DMS79 treated with DMSO at 0.1 percent for 48 hours (cell line): ENCODE measurements at places on chromosomes 6 and 20.
A peak's percentile ranks its signal among the peaks of the same experiment; 100 is the strongest.

DNA sequence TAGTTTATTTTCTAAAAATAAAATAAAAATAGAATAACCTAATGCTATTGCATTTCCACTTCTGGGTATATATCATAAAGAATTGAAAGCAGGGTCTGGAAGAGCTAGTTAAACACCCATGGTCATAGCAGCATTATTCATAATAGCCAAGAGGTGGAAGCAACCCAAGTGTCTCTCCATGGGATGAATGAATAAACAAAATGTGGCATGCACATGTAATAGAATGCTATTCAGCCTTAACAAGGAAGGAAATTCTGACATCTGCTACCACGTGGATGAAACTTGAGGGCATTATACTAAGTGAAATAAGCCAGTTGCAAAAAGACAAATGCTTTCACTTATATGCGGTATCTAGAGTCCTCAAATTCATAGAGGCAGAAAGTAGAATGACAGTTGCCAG is 130.8 kb downstream of the TIAM2 start:
- no peak for DNase-seq

DNA sequence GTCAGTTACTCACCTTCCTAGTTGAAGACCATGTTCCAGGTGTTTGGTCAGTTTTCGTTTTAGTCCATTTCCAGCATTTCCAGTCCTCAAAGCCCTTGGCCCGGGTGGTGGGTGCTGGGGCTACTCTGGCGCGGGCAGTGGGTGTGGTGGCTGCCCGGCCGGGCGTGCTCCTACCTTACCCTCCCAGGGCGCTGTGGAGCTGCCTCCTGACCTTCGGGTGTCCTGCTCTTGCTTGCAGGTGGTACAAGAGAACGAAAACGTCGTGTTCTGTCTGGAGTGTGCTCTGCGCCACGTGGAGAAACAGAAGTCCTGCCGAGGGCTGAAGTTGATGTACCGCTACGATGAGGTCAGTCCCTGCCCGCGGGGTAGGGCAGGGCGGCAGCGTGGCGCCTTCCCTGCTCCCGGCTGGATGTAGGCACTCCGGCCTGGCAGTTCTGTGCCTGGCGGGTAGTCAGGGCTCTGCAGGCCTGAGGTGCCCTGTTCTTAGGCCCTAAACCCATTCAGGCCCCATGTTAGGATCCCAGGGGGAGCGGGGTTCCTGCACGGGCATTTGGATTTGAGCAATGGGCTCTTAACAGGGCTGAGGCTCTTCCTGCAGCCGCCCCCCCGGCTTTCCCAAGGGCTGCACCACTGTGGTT is 145.8 kb downstream of the DTNBP1 start:
- no peak for DNase-seq

DNA sequence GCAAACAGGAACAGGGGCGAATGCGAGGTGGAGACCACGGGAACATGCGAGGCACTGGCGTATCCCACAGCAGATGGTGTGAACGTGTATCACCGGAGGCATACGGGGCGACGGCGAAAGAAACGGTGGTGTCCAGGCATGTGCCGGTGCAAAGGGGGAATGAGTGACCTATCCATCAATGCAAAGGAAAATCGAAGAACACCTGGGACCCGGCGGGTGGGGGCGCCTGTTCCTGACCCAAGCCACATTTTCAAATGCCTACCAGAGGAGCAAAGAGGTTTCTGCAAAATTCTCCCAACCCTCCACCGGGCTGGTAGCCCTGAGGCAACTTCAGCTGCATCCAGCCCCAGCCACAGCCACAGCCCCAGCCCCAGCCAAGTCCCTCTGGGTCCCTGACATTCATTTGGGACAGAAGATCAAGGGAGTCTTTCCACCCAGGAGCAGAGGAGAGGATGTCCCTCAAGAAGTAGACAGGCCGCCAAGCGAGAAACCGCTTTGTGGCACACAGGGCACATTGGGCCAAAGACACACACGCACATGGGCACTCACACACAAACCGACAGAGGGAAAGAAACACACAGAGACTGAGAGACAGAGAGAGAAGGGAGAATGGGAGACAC is 164.0 kb upstream of the ZNF337 start:
- DNase-seq = no peak

DNA sequence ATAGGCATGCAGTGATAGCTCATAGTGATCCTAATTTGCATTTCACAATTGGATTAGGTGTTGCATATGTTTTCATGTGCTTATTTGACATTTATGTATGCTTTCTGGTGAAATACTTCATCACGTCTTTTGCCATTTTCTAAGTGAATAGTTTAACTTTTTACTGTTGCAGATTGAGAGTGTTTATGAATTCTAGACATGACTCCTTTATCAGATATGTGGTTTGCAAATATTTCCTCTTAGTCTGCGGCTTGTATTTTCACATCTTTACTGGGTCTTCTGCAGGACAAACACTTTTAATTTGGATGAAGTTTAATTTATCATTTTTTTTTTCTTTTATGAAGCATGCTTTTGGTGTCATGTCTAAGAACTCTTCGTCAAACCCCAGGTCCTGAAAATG is 39.2 kb downstream of the CCN2 start:
- no peak for DNase-seq

DNA sequence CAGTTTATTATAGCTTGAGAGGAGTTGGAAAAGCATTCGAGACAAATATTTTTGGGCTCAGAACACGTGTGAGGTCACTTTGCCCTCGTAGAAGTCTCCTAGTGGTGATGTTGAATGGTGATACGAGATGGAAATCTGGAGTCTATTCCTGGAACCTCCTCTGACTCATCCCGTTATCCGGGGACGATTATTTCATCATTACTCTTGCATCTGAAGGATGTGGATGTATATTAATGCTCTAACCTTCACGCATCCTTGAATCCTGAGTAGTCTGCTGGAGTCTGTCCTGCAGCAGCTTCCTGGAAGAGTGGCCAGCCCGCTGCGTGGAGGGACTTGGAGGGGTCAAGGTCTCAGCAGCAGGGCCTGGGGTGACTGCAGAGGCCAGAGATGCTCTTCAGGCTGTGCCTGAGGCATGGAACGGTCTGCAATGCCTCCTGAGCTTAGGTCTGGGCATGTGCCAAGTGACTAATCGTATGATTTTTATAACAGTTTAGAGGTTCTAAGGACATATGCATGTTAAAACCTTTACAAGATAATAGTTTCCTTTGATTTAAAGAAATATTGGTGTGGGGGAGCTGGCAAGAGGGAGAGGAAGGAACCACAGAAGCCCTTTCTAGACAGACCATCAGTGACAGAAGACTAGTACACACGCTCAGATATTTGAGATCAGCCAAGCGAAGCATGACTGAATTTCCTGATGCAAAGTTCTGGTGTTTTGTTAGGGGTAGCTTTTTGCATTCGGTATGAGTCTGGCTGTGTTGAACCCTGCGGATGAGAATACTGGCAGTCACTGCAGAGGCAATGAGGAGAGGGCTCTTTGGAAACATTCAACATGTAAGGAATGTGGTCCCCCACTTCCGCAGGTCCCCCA is 400.2 kb downstream of the QKI start:
- no peak for DNase-seq

GRCh38 chr6:156857573-156857972 is 80.4 kb downstream of the ARID1B start:
- no peak for DNase-seq

GRCh38 chr20:24153101-24154040 is 164.8 kb upstream of the GGTLC1 start:
- no peak for DNase-seq

DNA sequence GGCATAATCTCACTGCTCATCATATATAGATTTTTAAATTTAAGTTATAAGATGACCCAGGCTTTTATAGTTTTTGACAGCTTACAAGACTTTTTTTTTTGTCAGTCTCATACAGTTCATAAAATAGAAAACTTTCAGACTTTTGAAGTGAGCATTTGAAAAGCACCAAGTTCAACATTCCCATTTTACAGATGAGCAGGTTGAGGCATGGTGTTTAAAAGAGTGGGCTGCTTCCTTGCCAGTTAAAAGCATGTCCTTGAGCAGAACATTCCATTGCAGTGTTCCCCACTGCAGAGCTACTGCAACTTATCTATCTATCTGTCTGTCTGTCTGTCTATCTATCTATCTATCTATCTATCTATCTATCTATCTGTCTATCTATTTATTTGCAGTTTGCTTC is 86.8 kb downstream of the GFRA4 start:
- no peak for DNase-seq

- peak; percentile 7 for DNase-seq
These were observed 50.8 kb upstream of the AIG1 start for GRCh38 chr6:143009851-143010250.

DNA sequence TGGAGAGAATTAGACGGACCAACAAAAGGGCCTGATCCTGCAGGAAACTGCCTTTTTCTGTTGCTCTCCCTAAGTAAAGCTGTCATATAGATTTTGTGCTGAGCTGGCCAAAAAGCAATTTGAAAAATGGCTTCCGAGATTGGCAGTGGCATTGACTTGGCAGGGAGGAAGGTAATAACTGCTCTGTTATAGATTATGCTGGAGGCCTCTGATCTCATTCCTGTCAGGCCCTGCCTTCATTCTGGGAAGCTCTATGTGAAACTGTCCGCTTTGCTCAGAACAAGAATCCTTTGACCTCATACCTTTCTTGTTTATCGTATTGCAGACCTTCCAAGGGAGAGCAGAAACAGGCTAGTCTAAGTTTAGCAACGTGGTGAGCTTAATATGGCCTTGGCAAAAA is 234.4 kb downstream of the PHACTR1 start:
- no peak for DNase-seq

- no peak for DNase-seq
These were observed 6.4 kb upstream of the TRIM40 start for GRCh38 chr6:30129265-30130178.

DNA sequence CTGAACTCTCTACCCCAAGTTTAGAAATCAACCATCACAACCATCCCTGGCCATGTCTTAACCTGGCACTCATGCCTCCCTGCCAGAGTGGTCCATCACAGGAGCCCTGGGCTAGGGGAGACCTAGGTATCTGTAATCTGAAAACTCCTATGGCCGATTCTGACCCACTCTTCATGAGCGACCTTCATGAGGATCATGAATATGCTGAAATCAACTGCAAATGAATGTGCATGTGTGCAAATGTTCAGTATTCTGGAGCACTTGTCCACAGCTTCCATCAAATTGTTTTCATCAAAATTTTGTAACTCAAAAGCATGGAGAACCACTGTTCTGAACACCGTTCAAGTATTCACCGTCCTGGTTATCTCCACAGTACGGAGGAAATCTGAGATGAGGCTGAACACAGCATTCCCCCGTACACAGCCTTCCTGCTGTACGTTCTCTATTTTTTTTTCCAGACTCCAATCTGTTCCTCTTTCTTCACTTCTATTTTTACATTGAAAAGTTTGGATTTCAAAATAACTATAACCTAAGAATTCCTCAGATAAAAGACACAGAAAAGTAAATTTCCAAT is 17.7 kb downstream of the METTL24 start:
- DNase-seq = no peak

- no peak for DNase-seq
These were observed 396.4 kb downstream of the BCKDHB start for GRCh38 chr6:80502871-80503270.

- DNase-seq = peak; percentile 72
These were observed 6.0 kb upstream of the FASTKD5 start for GRCh38 chr20:3165473-3166337.

DNA sequence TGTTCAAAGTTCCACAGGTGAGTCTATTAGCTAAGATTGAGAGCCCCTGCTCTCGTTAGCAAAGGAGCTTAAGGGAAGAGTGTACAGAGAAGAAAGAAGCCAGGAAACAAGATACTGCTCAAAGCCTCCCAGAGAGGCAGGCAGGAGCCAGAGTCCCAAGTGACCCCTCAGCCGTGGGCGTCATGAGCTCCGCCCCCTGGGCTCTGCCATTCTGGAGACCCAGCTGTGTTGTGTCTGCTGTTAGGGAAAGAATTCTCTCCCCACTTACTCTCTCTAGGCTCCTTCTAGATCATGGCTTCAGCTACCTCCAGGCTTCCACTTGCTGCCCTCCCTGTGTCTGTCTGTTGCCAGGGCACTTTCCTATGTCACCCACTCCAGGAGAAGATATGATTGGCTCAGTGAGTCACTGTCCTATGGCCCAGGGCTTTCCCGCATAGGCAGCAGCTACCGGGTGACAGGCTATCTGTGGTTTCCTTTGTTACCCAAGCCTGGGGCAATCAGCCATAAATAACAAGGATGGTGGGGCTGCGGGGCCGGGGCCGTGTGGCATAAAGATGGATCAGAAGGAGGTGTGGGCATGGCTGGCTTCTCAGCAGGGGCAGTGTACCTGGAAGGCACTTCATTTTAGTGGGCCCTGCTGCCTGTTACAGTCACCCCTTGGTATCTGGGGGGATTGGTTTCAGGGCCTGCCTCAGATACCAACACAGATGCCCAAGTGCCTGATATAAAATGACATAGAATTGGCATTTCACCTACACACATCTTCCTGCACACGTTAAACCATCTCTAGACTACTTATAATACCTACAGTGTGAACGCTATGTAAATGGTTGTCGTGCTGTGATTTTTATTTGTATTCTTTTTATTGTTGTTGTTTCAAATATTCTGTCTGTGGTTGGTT is 118.9 kb downstream of the ARMC2 start:
- no peak for DNase-seq

- DNase-seq = peak; percentile 23
These were observed 365.8 kb upstream of the HSF2 start for GRCh38 chr6:122033564-122034181.

DNA sequence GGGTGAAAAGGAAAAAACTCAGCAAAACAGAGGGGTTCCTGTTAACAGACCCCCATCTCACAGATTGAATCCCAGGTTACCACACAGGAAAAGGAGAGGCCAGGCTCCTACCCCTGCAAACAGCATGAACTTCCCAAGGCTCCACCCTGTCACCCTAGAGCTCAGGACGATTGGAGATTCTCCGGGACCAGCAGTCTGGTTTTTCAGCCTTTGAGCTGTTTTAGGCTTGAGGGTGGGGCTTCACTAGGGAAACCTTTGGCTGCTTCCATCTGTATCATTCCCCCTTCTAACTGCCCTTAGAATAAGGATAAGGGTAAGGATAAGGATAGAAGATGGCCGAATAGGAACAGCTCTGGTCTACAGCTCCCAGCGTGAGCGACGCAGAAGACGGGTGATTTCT is 16.0 kb downstream of the C6orf58 start:
- DNase-seq = no peak

DNA sequence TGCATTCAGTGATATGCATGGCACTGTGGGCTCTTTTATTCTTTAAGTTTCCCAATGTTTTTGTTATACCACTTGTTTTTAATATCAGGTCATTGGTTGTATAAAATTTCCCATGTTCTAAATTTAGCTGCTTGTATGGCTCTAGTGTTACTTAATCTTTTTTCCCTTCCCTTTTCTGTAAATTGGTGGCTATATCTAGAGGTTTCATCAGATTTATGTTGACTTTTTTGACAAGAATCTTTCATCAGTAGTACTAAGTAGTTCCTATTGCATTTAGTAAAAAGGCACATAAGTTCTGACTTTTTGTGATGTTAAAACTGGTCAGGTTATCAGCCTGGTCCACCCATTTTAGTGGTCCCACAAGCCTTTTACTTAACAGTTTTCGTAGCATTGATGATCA is 51.1 kb downstream of the MMS22L start:
- no peak for DNase-seq

GRCh38 chr6:143135797-143136561 is 75.3 kb downstream of the AIG1 start:
- DNase-seq = no peak

- peak; percentile 49 for DNase-seq
These were observed 1.0 kb downstream of the LRP11 start for GRCh38 chr6:149862922-149863697.

- DNase-seq = no peak
These were observed 15.8 kb upstream of the SERPINB9 start for GRCh38 chr6:2918936-2919335.
